ENCODE measurements at places on chromosomes 2 and 18.

GRCh38 chr2:107595285-107595684 is 231.4 kb upstream of the RGPD4 start:
- DNase-seq: no peak

GRCh38 chr2:162490761-162491470 is 147.0 kb downstream of the GCA start:
- no peak for DNase-seq

DNA sequence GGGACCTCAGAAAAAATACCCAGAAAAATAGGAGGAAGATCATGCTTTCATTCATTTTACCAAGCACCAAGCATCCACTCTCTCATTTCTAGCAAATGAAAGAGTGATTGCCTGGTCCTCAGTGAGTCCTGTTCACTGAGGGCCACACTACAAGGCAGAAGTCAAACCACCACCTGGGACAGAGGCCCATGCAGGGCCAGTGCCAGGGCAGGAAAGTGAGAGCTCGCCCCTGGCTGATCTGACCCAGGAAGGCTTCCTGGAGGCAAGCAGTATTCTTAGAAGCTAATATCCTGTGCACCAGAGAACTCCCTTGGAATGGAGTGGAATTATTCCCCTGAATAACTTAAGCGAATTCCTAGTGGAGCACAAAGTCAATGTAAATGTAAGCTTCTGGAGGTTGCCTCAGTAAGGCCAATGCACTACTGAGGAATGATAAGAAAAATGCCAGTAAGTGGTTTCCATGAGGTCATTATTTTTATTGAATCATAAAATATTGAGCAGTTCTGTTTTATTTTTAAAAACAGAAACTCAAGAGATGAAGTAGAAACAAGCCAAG is 191.6 kb upstream of the ID2 start:
- DNase-seq: no peak

DNA sequence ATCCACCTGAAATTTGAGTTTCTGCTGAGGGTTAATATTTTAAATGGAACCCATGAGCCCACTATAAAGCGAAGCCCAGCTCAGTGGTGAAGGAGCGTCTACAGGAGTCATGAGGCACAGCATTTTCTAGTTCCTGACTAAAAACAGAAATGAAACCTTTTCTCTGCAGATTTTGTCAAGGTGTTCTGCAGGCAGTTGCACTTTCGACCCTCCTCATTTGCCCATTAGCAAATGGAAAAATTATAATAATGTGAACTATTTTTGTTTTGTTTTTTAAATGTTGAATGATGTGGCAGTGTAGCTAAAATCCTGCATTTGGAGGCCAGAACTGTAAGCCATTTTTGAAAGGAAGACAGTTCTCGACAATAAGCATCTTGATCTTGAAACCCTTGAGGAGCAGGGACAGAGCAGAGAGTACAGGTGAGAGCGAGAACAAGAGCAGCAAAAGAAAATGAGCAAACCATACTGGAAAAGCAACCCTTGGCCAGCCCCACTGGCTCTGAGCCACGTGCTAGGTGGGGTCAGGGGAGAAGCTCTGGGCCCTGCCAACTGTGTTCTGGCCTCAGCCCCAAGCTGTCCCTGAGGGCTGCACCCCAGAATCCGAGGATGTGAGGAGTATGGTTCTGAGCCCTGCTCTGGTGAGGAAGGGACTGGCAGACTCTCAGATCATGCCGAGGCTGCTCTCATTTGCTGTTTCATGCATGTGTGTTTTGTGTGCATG is 26.4 kb upstream of the COPS8 start:
- DNase-seq: no peak

- DNase-seq: no peak
Observed at GRCh38 chr2:238817382-238817781, 30.5 kb upstream of the TWIST2 start.

- DNase-seq: no peak
Observed at GRCh38 chr2:121479882-121480522, 50.7 kb upstream of the RNU4ATAC start.

DNA sequence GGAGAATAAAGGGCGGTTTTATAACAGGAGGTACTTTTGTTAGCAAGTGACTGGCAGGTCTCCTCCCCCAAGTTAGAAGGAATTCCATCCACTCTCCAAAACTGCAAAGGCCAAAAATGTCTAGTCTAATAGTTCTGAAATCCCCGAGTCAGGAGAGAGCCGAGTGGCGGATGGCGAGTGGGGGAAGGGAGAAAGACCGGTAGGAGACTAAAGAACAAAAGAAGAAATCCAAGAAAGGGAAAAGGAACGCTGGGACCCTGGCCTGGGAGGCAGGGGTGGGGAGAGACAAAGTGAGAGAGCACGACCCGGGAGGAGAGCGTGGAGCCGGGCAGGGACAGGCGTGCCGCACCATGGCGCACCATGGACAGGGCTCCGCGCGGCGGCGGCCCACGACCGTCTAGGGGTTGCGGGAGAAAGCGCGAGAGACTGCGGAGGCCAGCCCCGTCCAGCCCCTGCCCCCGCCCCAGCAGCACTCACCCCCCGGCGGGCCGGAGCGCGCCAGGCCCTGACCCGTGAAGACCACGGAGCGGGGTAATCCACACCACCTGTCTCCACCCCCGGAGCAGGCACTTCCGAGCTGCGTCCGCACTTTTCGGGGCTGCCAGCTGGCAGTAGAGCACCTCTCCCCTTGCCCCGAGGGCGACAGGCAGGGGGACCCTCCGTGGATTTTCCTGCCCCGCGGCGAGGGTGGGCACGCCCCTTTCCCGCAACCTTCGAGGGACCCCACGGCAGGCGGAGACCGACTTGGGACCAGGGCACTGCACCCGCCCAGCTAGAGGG is 1.6 kb downstream of the CDH2 start:
- no peak for DNase-seq

DNA sequence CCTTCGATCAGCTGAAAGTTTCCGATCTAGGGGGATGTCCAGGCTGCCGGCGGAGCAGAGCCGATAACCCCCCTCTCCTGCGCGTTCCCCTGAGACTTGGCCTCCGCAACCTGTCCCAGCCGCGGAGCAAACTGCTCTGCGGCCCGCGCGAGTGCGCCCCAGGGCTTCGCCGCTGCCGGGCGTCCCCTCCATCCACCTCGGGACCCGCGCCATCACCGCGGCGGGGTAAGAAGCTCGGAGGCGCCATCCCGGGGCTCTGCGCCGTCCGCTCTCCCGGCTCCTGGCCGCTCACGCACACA is 990 bp upstream of the GDF7 start:
- no peak for DNase-seq

DNA sequence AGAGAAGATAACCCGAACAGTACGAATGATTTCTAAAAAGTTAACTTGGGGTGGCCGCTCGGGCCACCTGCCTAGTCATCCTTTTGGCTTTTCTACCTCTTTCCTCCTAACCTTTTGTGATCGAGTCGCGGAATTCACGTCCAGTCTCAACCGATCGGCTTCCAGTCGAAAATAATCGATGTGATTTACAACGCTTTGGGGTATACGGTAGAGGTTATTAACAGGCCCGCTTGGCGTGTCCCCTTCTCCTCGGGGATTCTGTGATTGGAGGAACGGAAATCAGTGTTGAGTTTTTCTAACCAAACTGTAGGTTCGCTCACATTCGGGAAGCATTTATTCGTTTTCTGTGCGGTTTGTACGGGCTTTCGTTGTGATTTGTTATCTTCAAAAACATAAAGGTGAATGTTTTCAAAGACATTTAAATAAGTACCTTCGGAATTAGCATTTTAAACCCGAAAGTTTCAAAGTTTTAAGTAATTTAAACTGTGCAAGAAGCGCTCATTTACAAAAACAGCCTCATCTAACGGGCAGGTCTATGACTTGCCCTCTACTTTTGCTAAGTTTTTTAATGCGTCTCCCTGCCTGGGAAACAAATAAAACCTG is 588 bp upstream of the FOXI3 start:
- no peak for DNase-seq

DNA sequence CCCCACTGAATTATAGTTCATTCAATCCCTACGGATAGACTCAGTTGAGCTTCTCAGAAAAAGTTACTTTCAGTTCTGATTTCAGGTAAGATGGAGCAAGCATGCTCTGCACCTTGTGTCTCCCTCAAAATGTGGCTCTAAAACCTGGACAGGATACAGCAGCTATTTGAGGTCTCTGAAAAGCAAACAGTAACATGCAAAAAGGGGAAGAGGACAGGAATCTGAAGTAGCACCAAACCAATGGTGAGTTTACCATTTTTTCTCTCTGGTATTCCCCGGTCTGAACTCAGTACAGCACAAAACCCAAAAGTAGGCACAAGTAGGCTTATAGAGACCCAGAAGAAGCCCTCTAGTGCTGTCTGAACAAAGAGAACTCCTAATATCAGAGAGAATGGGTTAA is 34.1 kb downstream of the LANCL1 start:
- no peak for DNase-seq

DNA sequence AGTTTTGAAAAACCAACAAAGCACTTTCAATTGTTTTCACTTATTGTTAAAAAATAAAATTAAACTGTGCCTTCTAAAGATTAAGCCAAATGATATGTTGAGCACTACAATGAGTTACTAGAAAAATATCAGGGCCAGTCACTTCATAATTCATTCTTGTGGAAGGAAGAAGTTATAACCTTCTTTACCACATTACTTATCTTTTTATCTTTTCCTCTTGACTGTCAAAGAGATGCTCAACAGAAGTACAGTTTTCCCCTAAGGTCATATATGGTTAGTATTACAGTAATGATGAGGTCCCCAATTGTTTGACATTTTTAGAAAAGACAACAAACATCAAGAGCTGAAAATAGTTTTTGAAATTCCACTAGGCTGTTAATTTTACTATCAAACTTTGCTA is 9.4 kb downstream of the PELI1 start:
- no peak for DNase-seq

GRCh38 chr2:128286905-128287779 is 31.5 kb downstream of the HS6ST1 start:
- DNase-seq: no peak

DNA sequence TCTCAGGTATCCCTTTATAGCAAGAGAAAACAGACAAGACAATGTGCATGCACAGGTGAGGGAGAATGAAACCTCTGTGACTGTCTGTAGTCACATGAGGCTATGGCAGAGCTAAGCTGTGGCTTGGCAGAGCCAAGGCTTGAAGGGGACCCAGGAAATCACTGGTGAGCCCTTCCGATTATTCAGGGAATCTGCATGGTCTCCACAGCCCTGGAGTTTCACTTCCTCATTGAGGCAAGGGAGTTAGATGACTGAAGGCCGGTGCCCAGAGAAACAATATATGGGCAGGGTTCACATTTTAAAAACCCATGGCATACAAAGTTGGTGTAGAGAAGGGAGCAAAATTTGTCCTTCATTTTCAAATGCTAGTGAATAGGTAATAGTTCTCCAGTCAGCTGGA is 144.4 kb upstream of the REV1 start:
- DNase-seq: no peak

- DNase-seq: no peak
Observed at GRCh38 chr2:37695336-37695735, 23.9 kb upstream of the CDC42EP3 start.
